ENCODE measurements at places on chromosomes 4 and X.

GRCh38 chr4:87506974-87507701 is 22.0 kb downstream of the SPARCL1 start:
- no peak for DNase-seq

DNA sequence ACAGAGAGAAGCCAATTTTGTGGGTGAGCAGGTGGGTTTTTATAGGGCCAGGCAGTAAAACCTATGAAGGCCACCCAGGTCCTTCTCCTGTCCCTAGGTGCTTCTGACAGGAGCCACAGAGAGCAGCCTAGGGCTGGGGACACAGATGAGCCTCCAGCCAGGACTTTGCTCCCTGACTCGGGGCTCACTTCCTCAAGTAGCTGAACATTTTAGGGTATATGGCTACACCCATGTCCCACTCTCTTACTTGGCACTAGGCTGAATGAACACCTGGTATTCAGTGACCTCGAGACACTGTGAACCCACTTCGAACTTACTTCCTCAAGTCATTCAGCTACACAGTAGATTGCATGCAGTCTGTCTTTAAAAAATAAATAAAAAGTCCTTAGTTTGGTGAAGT is 217.3 kb downstream of the MID1IP1 start:
- DNase-seq: no peak

DNA sequence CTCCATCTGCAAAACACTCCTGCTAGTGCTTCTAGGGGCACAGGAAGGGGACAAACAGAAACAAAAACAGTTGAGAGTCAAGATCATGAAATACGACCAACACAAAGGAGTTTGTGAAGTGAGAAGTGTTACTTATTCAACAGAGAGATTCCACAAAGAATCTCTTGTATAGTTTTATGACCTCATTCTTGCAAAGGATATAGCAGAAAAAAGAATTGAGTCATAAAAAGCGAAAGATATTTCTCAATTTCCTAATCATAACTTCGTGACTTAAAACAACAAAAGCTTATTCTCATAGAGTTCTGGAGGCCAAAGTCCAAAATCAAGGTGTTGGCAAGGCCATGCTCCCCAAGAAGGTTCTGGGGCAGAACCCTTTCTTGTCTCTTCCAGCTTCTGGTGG is 40.7 kb downstream of the TIGD4 start:
- DNase-seq: no peak

DNA sequence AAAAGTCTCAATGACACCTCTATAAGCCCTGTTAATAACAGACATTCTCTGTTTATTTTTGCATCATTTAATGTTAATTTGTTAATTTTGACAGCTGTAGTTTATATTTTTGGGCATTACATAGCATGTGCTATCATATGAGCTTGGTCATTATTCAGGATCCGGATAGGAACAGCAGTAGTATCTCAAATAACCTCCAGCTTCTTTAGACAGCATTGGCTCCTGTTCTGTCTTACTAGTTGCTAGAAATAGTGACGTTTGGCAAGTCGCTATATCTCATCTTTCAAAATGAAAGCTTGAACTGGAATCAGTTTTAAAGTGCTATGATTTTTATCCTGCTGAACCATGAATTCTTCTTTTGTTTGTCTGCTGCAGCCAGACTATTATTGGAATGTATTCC is 9.0 kb upstream of the ADGRA3 start:
- no peak for DNase-seq

DNA sequence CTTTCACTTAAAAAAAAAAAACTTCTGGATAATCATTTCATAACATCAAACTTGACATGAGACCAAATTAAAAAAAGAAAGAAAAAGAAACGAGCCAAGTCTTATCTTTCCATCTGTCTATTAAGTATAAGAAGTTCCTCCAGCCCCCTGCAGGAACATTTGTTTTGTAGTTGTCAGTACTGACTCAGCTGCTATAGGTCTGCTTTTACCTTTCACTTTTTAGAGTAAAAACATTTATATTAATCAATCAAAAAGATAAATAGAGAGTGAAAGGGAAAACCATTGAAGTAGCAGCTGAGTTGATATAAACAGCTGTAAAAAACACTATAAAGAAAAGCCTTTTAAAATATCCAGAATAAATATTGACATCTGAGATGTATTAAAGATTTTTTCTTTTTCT is 46.1 kb downstream of the CCDC158 start:
- DNase-seq: no peak

- DNase-seq: no peak
Measured at GRCh38 chrX:68718443-68718820, 71.0 kb downstream of the STARD8 start.

GRCh38 chr4:5793514-5793913 is 82.5 kb downstream of the EVC start:
- no peak for DNase-seq

- DNase-seq: no peak
Measured at GRCh38 chr4:107825072-107825824, 516 bp downstream of the SGMS2 start.

DNA sequence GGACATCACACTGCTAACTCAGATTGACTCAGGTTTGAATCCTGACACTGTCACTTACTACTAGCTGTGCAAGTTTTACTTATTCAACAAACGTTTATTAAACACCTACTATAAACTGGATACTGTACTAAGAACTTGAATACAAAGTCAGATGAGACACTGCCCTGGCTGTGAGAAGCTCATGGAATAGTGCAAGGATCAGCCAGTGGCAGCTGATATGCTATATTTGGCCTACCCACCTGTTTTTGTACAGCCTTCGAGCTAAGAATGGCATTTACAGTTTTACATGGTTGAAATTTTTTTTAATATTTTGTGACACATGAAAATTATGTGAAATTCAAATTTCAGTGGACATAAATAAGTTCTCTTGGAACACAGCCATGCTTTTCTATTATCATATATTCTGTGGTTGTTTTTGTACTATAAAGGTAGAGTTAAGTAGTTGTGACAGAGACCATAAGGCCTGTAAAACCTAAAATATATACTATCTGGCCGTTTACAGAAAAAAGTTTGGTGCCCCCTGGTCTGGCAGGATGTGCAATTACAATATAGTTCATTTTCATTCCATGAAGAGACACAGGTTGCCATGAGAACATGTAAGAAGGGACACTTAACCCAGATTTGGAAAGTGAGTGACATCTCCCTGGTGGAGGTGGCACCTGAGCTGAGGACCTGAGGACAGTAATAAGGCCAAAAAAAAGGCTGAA is 3.4 kb upstream of the SEC24D start:
- no peak for DNase-seq

- DNase-seq: no peak
Measured at GRCh38 chr4:183888564-183888963, 16.5 kb upstream of the STOX2 start.

- DNase-seq: no peak
Measured at GRCh38 chr4:992297-993110, 700 bp downstream of the SLC26A1 start.

- no peak for DNase-seq
Measured at GRCh38 chrX:100643956-100644860, at the start of gene SRPX2. TSS of gene SRPX2 (plus strand) at chrX:100644199. CDS start at chrX:100646323, 2,124 bp downstream.

- no peak for DNase-seq
Measured at GRCh38 chr4:59608466-59608865, 1591.7 kb upstream of the ADGRL3 start.

DNA sequence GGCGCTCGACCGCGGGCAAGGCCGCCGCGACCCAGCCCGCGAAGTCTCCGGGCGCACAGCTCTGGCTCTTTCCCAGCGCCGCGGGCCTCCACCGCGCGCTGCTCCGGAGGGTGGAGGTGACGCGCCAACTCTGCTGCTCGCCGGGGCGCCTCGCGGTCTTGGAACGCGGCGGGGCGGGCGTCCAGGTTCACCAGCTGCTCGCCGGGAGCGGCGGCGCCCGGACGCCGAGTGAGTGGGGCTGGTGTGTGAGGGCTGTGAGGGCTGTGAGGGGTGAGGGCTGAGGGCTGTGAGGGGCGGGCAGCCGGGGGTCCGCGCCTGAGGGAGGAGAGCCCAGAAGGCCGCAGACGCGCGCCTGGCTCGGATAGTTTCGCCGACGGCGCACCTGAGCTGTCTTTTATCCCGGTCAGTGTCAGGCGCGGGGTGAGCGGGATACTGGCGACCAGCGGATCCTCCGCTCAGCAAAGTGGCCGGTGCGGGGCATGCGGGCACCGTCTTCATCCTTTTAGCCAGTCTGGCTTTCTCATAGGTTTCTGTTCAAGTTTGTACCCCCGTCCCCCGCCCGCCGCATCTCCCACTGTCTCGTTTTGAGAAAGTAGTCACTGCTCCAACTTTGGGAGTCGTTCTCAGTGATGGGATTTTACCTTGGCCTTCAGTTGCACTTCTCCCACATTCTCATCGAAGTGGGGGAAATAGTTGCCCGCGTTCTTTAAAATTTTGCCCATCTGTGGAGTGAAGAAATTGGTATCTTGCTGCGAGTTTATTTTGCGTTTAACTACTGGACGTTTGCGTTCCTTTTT is 586 bp downstream of the HERC5 start:
- peak; percentile 50 for DNase-seq

- DNase-seq: no peak
Measured at GRCh38 chr4:2337896-2338295, 76.0 kb upstream of the MXD4 start.

- no peak for DNase-seq
Measured at GRCh38 chr4:70836081-70836480, 3.6 kb downstream of the GRSF1 start.

- no peak for DNase-seq
Measured at GRCh38 chr4:138999666-139000065, 15.9 kb upstream of the NOCT start.

GRCh38 chr4:183155450-183156184 is 56.6 kb downstream of the WWC2 start:
- no peak for DNase-seq

DNA sequence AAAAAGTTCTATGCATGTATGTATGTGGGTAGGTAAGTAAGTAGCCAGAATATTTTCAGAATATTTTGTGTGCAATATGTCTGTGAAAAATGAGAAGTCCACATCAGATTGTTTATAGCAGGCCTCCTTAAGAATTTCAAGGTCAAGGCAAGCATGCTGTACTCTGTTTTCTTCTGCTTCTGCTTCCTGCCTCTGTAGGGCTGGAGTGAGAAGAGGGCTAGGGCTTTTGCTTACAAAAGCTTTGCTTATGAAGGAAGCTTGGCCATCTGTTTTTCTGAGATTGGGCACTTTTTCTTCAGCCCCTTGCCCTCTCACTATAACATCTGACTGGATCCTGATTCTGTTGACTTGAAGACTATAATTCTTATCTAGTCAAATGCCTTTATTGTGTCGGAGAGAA is 150.4 kb downstream of the EMCN start:
- DNase-seq: no peak

GRCh38 chrX:1657367-1658070 is 42.7 kb downstream of the ASMT start:
- DNase-seq: peak; percentile 55

- no peak for DNase-seq
Measured at GRCh38 chrX:18898091-18898490, 85.8 kb downstream of the PHKA2 start.

GRCh38 chr4:176358083-176358469 is 38.3 kb downstream of the SPCS3 start:
- no peak for DNase-seq

GRCh38 chr4:75495476-75495875 is 18.7 kb downstream of the RCHY1 start:
- no peak for DNase-seq

- DNase-seq: no peak
Measured at GRCh38 chr4:130146773-130147172, 1050.8 kb downstream of the C4orf33 start.
